NCI-H2081 (cell line): ENCODE measurements at places on chromosomes 1 and 21.

DNA sequence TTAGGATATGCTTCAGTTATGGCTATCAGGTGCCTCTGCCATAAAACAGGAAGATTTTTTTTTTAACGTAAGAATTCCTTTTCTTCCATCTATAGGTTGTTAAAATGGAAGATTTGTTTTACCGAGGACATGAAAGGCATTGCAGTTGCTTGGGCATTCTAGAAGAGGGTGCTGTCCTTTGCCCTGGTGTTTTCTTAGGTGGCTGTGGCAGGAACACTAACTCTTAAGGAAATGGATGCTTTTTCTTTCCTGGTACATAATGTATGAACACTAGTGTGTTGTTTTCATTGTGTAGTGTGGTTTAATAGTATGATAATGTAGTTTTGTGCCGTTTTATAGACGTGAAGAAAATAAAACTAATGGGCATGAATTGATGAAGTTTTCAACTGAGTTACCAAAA is 47.2 kb downstream of the UCK2 start:
- no peak for DNase-seq

DNA sequence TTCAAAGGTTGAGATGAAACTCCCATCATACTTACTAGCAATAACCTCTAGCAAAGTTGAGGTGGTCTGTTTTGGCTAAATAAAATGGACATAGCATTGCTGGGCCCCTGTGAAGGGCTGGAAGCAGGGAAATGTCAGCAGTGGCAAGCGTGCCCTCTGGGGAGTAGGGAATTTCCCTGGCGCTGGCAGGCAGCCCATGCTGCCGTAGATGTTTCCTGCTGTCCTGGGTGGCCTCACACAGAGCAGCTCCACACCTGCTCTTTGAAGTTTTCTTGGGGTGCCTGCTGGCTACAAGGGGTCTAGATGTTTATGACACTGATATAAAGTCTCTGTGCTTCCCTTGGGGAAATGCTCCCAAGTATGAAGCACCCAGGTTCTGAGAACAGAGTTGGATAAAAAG is 30.2 kb downstream of the ADARB1 start:
- DNase-seq: no peak

GRCh38 chr21:32004291-32004690 is 131.5 kb downstream of the HUNK start:
- DNase-seq: no peak

GRCh38 chr1:27469334-27469733 is 20.6 kb downstream of the WASF2 start:
- DNase-seq: no peak

DNA sequence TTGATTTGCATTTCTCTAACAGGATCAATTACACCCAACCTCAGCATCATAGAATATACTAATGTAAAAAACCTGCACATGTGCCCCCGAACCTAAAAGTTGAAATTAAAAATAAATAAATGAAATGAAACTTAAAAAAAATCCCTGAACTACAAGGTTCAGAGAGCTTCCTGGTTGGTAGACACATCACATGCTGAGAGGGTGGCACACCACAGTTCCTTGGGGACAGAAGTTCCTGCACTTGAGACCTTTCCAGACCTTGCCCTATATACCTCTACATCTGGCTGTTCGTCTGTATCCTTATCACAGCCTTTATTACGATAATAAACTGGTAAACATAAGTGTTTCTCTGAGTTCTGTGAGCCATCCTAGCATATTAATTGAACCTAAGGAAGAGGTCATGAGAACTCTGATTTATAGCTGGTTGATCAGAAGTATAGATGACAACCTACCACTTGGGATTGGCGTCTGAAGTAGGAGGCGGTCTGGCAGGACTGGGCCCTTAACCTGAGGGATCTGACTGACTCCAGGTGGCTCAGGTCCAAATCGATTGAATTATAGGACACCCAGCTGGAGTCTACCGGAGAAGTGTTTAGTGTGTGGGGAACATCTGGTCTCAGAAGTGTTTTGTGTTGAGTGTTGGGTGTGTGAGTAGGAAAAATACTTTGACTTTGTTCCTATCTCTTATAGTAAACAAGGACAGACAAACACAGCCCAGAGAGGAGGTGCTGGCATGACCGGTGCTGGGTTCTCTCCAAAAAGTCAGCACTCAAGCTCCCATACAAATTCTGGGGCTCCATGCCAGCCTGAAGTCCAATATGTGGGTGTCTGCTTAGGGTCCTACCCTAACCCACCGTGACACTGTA is 19.0 kb downstream of the C1orf115 start:
- no peak for DNase-seq

DNA sequence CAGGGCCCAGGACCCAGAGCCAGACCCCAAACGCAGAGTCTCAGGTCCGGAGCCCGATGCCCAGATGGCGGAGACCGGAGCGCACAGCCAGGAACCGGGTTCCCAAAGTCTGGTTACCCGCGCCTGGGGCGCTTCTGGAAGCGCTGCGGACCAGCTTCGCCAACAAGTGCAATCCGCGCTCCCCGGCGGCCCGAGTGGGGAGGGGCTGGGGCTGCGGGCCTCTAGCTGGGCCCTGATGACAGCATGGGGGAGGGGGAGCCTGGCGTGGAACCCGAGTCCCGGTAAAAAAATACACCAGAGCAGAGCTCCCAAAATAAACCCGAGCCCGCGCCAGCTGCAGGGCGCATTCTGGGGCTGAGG is 494 bp downstream of the NT5C1A start:
- no peak for DNase-seq

- peak; percentile 4 for DNase-seq
These were observed 17.2 kb upstream of the CXADR start for GRCh38 chr21:17495680-17496079.

DNA sequence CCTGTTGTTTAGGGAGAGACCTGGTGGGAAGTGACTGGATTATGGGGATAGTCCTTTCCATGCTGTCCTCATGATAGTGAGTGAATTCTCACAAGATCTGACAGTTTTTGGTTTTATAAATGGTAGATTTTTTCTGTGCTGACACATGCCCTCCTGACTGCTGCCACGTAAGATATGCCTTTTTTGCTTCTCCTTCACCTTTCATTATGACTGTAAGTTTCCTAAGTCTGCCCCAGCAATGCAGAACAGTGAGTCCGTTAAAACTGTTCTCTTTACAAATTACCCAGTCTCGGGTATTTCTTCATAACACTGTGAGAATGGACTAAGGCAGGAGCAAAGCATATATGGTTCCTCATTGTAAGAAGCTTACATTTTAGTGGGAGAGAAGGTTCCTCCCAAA is 1727.2 kb downstream of the NCAM2 start:
- DNase-seq: no peak

DNA sequence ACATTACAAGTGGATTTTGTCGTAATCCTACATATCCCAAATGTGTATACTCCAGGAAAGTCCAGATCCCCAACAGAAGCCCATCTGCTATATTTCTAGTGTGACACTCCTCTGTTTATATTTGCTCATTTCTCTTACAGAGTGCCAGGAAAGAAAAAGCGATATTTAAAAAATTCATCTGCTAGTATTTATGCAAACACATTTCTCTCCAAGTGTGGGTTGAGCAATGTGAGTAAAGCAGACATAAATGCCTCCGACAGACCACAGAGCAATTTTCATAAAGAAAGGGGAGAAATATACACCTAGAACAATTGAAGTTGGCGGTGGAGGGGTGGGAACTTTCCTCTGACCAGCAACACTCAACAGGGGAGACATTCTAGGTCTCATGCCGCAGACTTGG is 22.2 kb upstream of the RAP1A start:
- DNase-seq: no peak

- peak; percentile 99 for DNase-seq
These were observed 5.9 kb downstream of the ANKRD35 start for GRCh38 chr1:145879775-145880174.

- DNase-seq: peak; percentile 90
These were observed 22.8 kb downstream of the INSL5 start for GRCh38 chr1:66778266-66778665.

DNA sequence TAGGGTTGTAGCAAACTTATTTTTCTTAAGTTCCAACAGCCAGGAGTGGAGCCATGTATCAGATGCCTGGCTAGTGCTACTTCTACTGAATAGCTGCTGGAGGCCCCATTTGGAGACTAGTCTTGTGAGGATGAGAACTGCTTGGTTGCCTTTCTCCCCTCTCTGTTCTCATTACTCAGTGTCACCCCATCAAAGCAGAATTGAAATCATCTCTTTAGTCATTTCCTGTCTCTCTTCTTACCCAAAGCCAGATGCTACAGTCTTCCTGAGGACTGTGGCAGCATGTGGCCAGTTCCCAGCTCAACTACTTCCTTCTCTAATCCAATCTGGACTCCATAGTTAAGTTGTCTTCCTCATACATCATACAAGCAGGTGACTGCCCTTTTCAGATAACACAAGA is 197.5 kb downstream of the BRINP2 start:
- no peak for DNase-seq

DNA sequence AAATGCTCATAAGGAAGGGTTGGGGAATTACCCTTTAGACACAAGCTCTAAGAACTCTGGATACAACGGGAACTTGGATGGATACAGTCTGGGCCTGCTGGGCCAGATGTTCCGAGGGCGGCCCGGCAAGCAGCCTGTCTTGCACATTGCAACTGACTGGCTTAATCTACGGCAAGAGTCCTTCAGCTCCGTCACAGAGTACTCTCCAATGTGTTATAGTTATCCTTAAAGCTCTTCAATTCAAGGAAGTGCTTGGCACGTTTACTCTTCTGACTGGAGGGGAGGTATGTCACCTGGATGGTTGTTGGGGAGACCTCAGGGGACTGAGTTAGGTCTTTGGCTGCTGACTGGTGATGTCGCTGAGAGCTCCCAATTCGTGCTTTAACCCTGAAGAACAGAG is 1.1 kb upstream of the CFAP141 start:
- no peak for DNase-seq

DNA sequence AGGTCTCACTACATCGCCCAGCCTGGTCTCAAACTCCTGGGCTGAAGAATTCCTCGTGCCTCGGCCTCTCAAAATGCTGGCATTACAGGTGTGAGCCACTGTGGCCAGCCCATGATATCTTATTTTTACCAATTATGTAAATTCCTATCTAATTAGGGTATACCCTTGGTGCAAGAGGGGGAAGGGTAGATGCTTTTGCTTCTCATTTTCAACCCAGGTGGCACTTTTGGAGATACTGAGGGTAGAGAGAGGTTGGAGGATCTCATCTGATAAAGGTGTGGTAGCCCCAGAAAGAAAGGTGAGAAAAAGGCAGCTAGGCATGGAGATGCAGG is 17.4 kb downstream of the ENSA start:
- no peak for DNase-seq

- no peak for DNase-seq
These were observed 82.9 kb downstream of the NIBAN1 start for GRCh38 chr1:184891440-184891839.

GRCh38 chr1:208534599-208534897 is 290.4 kb upstream of the PLXNA2 start:
- DNase-seq: no peak

DNA sequence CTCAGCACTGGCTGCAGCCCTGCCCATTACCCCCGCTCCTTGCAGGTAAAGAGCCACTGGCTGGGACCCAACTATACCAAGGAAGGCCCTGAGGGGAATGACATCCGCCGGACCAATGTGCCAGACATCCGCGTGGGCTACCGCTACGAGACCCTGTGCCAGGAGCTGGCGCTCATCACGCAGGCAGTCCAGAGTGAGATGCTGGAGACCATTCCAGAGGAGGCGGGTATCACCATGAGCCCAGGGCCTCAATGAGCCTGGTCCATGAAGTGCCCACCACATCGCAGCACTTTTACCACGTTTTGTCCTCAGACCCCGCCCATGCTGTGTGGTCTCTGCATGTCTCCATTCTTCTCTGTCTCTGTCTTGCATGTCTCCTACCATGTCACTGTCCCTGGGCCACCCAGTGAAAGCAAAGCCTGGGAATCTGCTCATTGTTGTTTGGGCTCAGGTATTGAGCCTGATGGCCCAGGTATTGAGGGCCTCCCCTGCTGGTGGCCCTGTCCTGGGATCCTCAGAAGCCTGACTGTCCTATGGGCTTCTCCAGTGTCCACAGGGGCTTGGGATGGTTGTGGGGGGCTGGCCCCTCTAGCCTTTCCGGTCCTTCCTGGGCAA is 11.4 kb downstream of the AMPD2 start:
- no peak for DNase-seq

DNA sequence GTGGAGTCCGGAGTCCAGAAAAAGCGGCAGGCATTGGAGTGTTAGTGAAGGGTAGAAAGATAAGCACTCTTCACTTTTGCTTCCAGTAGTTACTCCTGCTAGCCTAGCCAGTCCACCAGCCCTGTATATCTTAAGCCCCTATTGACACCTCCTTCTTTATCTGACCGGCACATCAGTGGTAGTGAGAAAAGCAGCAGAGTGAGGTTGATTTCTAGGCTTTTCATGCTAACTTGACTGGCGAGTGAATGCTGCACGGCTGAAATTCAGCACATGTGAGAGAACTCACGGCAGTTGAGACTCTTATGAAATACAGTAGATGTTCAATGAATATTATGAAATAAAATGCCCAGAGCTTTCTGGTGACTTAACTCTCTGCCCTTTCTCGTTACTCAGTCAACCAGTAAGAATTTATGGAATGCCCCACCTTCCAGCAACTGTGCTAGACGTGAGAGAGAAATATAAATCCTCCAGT is 128.2 kb downstream of the CACHD1 start:
- no peak for DNase-seq

DNA sequence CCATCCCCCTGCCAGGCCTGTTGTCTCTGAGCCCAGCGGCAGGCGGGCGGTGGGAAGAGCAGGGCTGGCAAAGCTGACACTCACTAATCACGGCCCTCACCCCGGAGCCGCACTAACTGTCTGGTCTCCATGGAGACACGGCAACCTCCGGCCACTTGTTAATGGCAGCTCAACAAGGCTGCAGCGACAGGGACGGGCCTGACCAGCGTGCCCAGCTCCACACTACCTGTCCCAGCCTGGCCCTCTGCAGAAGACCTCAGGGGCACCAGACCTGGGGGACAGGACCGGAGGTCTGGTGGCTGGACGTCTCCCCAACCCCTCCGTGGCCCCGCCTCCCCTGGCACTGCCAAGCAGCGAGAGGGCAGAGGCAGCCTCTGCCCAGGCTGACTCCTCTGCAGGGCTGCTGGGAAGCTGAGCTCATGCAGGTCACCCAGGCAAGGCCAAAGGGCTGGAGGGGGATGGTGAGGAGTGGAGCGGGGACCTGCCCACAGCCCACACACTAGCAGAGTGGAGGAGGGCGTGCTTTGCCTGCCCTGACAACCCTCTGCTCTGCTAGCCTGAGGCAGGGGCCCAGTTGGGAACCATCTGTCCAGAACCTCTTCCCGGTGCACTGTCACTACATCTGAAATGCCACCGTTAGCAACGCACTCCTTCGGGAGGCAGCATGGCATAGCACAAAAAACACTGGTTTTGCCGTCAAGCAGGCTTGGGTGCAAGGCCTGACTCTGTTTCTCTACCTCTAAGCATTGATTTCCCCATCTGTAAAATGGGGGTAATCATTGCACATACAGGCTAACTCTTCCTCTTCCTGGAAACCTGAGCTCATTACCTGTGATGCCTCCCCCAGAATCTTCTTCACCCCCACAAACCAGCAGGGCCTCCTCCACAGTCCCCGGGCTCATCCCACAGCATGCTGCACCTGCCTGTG is 29.6 kb upstream of the WASF2 start:
- peak; percentile 73 for DNase-seq

- DNase-seq: peak; percentile 98
These were observed 17.6 kb downstream of the ESRRG start for GRCh38 chr1:216705676-216706075.
